ENCODE measurements at places on chromosomes 1 and 21.

GRCh38 chr1:170619241-170620028 is 44.5 kb upstream of the PRRX1 start:
- DNase-seq, result no peak

DNA sequence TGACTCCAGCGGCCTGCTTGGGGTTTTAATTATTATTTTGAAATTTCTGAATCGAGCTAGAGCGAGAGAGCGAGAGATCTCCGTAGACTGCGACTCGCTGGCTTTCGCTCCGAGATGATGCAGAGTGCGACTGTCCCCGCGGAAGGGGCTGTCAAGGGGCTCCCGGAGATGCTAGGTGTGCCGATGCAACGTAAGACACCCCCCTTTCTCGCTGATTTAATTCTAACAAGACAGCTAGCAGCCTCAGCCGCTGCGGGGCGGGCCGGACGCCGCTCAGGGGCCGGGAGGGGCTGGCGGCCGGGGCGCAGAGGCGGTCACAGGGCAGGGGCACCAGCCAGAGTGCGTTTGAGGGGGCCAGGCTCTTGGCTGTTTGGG is 339 bp downstream of the LHX4 start:
- DNase-seq, result no peak

DNA sequence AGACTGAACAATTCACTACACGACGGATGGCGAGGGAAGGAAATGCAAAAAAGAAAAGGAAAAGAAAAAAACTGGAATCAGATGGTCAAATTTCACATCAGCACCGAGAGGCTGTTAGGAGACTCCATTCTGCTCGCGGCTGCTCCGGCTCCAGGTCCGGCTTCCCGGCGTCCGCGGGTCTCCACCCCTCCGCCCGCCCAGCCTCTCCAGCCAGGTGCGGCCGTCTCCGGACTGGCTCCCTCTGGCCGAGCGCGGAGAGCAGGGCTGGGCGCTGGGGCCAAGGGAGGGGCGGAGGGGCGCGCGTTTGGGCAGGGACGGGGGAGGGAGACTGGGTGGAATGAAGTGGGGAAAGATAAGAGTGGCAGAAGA is 332 bp downstream of the KCNJ6 start:
- no peak for DNase-seq

GRCh38 chr1:99439433-99440075 is 175.3 kb downstream of the PLPPR4 start:
- no peak for DNase-seq

DNA sequence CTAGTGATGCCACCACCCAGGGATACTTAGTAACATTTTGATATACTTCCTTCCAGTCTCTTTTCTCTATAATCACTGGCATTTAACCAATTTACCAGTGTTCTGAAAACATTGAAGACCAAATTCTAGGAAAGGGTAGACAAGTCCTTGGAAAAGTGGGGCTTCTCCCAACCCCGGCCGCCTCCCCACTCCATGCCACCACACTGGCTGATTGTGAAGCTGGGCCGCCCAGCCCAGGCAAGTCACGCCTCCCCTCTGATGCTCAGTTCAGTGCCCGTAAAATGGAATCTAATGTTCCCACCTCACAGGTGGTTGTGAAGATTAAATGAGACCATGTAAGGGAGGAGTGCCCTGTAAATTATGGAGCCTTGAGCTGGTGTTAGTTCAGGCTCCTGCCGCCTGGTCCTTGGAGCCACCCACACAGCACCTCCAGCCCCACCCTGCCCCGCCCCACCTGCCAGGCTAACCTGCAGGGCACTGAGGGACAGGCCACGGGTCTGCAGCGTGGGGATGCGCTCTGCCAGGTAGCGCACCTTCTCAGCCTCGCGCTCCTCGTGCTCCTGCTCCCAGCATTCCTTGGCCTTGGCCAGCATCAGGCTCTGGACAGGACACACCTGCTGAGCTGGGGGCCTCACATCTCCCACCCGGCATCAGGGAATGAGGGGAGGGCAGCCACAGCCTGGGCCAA is 7.3 kb downstream of the TNNI1 start:
- no peak for DNase-seq

- DNase-seq, result no peak
Observed at GRCh38 chr1:245153552-245154428, 995 bp upstream of the KIF26B start.

- DNase-seq, result no peak
Observed at GRCh38 chr1:201172999-201173610, 17.5 kb upstream of the IGFN1 start.

DNA sequence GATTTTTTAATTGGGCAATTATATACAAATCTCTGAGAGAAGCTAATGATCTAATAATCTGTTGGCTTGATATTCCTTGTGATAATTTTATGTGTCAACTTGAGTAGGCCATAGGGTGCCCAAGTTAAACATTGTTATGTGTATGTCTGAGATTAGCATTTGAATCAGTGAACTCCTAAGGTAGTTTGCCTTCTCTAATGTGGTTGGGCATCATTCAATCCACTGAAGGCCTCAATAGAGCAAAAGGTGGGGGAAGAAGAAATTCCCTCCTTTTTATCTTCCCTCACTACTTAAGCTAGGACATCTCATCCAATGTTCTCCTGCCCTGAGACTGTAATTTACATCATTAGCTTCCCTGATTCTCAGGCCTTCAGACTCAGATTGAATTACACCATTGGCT is 394.5 kb downstream of the LMO4 start:
- DNase-seq, result no peak

DNA sequence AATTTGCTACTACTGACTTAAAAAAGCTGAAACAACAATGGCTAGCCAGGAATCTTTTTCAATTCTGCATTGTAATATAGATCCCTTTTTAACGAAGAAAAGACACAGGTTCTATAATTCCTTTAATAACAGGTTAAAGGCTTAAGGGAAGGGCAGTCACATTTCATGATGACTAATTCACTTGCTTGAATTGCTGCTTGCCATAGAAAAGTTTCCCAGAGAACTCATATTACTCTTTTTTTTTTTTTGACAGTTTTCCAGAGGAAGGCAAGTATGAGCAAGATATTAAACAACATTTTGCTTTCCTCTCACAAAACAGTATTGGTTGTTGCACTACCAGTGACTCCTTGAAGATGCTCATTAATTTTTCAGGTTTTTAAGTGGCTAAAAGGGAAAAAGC is 60.9 kb downstream of the IL23R start:
- no peak for DNase-seq

DNA sequence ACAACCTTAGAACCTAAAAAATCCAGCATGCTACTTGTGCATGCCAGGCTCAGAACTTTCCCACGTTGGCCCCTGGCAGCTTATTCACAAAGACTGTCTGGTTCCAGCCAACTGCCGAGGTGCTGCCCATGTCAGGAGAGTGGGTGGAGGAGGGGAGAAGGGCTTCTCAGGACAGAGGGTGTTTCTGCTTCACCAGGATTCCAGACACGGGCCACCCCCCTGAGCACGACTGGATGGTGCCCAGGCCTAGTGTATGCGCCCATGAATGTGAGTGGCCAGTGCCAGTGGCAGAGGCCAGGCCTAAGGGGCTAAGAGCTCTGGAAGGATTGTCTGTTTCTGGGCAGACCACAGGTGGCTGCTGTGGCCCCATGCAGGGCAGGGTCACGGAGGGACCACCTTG is 148.2 kb upstream of the COL6A1 start:
- no peak for DNase-seq

- no peak for DNase-seq
Observed at GRCh38 chr1:231162297-231162969, 575 bp downstream of the TRIM67 start.

DNA sequence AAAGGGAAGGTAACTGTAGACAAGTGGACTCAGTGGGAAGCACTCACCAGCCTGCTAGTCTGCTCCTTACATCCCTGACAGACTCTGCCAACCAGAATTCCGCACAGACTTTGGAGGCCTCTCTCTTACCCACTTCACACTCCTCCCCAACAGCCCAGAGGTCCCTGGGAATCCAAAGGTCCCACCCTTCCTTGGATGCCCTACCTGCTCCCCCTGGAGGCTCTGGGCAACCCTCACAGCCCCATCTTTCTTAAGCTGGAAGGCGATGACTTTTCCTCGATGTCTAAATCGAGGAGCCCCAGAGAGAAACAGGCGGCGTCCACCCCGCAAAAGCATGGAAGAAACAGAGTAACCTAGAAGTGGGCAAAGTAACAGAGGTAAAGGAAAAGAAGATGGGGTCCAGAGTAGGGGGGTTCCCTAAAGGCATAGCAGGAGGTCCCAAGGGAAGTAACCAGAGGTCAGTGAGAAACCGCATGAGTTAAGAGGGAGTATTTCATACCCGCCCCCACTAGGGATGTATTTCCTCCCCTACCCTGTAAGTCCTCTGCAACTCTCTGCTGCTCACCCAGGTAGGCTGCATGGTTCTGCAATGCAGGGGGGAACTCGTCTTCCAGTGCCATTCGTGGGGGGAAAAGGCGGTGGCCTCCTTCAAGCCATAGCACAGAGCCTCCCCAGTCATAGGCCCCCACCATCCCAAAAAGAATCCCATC is 8.4 kb downstream of the ITGA10 start:
- no peak for DNase-seq

- DNase-seq, result no peak
Observed at GRCh38 chr21:32894321-32894720, 122.8 kb upstream of the PAXBP1 start.

DNA sequence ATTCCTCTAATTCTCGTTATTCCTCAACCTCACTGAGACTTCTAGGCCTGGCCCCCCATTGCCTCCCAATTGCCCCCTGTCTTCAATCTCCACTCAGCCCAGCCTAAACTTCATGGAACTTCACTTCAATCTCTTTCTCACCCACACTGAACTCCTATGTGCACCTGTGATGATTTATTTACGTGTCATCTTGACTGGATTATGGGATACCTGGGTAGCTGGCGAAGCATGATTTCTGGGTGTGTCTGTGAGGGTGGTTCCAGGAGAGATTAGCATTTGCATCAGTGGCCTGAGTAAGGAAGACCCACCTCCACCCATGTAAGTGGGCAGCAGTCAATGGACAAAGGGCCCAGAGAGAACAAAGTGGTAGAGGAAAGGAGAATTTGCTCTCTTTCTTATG is 587.0 kb downstream of the NPHP4 start:
- no peak for DNase-seq

DNA sequence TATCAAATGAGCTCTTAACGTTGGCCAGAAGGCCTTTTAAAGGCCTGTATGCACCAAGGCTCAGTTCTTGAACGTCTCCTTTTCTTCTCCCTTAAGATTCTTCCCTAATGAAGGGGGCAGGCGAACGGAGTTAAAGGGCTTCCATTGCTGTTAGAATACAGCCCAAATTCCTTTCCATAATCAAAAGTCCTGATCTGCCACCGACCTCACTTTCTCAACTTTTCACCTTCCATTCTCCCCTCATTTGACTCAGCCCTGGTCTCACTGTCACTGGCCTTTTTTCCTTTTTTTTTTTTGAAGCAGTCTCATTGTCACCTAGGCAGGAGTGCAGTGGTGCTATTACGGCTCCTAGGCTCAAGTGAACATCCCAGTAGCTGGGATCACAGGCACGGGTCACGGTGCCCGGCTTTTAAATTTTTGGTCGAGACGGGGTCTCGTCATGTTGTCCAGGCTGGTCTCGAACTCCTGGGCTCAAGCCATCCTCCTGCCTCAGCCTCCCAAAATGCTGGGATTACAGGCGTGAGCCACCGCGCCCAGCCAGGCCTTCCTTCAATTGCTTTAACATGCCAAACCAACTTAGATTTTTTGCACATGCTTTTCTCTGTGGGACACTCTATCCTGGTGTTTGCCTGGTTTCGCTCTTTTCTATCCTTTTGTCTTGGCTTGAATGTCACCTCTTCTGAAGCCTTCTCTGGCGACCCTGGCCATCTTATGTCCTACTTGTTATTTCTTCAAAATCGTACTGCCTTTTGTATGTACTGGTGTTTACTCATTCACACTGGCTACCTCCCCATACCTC is 612 bp upstream of the CMPK1 start:
- DNase-seq, result no peak

GRCh38 chr21:34790834-34791233 is 122.0 kb downstream of the CLIC6 start:
- no peak for DNase-seq
